Left ventricle myocardium inferior (tissue), 1 donor: ENCODE measurements at places on chromosomes 12 and 14. TPM values are rescaled to one million over a fixed set of nuclear protein-coding genes. Genes with fewer than 3 reads are reported as not detected.

Gene NPFF
- total RNA-seq, result not detected

Gene KRT78
- total RNA-seq, result not detected

Gene WNT1
- total RNA-seq, result not detected

Gene RND1
- total RNA-seq, result 0.47 TPM

Gene TPH2
- total RNA-seq, result not detected

Gene CMA1
- total RNA-seq, result 0.66 TPM

Gene DERA
- total RNA-seq, result 20.2 TPM

Gene CLEC4D
- total RNA-seq, result not detected

Gene ANKRD52
- 25.1 TPM for total RNA-seq

Gene TCL1A
- not detected for total RNA-seq

Gene TAS2R20
- 0.44 TPM for total RNA-seq

Gene HCAR1
- total RNA-seq, result not detected

Gene SRGAP1
- total RNA-seq, result 2.3 TPM

Gene GALNT6
- 0.60 TPM for total RNA-seq

Gene RAD9B
- 0.63 TPM for total RNA-seq

Gene IAPP
- not detected for total RNA-seq

Gene LALBA
- not detected for total RNA-seq

Gene KRT75
- not detected for total RNA-seq

Gene CD63
- 705 TPM for total RNA-seq

Gene LRP1
- total RNA-seq, result 61.0 TPM

Gene FKBP3
- 107 TPM for total RNA-seq

Gene NUAK1
- 42.1 TPM for total RNA-seq

Gene C2CD5
- 22.5 TPM for total RNA-seq

Gene C3AR1
- total RNA-seq, result 5.5 TPM
